ENCODE measurements at places on chromosomes 3 and 15.

DNA sequence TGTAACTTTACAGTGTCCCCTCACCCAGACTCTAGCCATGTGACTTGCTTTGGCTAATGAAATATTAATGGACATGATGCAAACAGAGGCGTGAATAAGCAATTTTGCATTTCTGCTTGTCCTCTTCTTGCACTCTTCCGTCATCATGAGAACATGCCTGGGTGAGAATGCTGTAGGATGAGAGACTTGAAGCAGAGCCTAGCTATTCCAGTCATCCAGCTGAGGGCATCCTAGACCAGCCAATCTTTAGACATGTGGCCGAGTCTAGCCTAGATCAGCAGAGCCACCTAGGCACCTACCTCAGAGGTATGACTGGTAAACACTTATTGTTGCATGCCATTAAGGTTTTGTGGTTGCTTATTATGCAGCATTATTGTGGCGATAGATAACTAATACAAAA lies 450.5 kb upstream of the AZI2 start:
- no peak for DNase-seq

DNA sequence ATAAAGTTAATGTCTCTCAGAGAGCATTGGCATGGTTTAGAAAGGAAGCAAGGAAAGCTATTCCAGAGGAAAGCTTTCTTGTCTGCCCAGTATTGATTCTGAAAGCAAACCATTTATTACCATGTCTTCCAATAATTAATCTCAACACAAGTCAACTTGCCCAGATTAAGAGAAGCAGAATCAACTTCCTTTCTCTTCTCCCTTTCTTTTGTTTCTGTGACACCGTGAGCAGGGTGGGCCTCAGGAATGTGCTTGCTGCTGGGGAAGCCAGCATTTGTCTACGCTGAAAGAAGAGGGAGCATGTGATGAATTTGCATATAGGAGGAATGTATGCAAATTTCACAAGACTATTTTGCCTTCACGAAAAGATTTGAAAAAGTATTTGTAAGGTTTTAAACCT lies 368.6 kb upstream of the ROPN1 start:
- no peak for DNase-seq

DNA sequence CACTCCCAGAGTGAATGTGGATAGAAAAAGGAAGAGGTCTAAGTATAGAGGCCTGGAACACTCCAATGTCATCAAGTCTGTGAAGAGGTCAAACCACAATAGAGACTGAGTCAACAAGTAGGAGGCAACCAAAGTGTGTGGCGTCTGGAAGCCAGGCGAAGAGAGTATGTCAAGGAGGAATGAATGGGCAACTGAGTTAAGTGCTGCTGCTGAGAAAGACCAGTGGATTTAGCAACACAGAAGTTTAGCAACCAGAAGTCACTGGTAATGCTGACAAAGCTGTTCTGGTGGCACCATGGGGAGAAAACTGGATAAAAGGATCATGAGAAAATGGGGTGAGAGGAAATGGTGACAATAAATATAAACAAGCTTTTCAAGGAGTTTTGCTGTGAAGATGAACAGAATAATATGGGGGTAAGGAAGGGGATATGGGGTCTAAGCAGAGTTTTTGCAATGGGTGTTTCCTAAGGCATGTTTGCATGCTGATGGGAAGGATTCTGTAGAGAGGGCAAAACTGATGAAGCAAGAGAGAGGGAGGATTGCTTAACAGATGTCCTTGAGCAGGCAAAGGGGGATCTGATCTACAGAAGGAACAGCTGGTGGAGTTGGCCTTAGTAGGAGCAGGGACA lies 38.4 kb downstream of the PCOLCE2 start:
- no peak for DNase-seq

GRCh38 chr3:71269906-71270305 lies 313.6 kb downstream of the FOXP1 start:
- DNase-seq: no peak

DNA sequence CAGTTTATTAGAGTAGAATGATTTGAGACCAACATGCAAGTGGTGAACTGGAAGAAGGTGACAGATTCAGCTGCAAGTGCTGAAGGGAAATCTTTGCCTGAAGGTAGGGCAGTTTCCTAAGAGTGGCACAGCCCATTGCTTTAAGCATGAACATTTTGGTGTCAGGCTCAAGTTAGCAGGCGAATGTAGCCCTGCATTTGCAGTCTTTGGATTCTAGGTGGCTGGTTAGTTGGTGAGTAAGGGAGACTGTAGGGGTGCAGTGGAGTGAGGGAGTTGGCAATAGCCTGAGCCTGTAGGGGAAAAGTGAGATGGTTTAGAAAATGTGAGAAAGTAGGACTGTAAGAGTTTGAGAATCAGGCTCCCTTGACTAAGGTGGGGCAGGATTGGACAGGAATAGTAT lies 29.7 kb downstream of the UBE2E2 start:
- no peak for DNase-seq

GRCh38 chr3:22386107-22386506 lies 635.1 kb upstream of the ZNF385D start:
- DNase-seq: no peak

DNA sequence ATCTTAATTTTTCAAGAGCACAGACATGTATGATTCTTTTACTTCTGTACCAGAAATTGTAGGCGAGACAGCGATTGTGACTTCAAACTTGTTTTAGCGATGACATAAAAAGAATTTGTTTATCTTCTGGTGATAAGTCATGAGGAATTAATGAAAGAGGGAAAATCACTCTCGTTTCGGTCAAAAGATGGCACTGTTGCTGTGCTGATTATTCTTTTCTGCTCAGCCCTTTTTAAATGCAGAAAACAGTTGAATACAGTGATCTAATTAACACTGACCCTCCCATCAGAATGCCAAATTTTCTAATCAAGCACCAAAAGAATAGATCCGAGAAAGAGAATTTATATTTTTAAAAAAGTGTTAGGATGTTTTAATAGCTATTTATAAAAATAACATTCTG lies 52.6 kb downstream of the NSUN3 start:
- no peak for DNase-seq

- DNase-seq: no peak
Measured at GRCh38 chr3:33658991-33659848, 58.8 kb downstream of the CLASP2 start.

DNA sequence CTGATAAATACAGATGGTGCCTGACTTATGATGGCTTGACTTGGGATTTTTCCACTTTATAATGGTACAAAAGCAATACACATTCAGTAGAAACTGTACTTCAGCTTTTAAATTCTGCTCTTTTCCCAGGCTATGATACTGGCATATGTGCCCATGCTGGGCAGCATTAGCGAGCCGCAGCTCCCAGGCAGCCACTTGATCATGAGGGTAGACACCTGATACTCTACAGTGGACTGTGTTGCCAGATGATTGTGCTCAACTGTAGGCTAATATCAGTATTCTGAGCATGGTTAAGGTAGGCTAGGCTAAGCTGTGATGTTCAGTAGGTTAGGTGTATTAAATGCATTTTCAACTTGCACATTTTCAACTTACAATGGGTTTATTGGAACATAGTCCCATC lies 17.7 kb upstream of the FEM1B start:
- no peak for DNase-seq

DNA sequence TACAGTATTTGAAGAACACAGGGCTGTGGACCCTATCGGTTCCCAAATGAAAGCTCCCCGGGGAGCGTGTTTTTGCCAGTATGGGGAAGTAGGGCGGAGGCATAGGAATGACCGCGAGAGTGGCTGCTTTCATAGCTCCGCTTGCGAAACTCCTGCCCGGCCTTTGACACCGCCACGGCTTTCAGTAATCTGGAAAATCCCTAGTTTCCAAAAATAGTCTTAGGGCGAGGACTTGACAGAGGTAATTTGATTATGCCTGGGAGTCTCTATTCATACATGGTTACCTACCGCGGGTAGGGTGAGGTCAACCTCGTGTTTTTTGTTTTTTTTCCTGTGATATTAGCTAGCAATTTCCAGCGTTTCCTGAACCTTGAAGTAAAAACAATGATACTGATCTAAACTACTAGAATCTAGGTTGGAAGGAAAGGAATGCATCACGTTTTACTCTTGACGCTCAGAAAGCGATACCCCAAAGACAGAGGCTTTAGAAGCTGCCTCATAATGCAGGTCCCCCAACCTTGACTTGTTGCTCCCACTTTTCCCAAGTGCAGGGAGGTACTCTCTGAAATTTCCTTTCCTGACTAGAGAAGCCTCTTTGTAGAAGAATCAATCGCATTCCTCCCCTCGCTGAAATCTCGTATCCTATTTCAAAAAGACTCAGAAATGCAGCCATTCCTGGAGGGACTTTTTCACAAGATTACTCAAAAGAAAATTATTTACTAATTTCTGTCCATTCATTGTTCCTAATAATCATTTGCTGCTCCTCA lies 894 bp upstream of the CCNL1 start:
- DNase-seq: peak; percentile 72

GRCh38 chr3:149812165-149812605 lies 830 bp upstream of the RNF13 start:
- DNase-seq: no peak

DNA sequence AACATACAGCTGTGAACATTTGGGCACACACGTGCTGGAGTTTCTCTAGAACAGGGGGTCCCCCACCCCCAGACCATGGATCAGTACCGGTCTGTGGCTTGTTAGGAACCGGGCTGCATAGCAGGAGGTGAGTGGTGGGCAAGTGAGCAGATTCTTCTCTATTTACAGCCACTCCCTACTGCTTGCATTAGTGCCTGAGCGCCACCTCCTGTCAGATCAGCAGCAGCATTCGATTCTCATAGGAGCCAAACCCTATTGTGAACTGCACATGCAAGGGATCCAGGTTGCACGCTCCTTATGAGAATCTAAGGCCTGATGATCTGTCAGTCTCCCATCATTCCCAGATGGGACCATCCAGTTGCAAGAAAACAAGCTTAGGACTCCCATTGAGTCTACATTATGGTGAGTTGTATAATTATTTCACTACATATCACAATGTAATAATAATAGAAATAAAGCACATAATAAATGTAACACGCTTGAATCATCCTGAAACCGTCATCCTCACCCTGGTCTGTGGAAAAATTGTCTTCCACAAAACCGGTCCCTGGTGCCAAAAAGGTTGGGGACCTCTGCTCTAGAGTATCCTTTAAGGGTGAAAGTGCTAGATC lies 25.8 kb downstream of the CHRM5 start:
- DNase-seq: no peak

DNA sequence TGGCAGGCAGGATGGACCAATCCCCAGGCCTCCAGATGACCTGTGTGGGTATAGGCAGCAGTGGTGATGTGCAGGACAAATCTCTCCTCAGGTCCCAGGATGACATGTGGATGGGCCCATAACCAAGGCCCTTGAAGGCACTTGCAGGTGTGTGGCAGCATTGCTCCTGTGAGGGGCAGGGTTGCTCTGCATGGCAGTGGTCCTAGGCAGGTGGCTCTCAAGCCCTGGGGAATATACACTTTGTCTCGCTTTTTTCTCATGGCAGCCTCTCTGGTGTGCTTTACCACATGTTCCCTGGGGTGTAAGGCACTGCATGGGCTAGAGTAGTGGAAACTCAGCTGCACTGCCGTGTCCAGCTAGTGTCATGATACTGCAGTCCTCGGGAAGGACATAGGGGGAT lies 503.6 kb downstream of the UNC13C start:
- no peak for DNase-seq

DNA sequence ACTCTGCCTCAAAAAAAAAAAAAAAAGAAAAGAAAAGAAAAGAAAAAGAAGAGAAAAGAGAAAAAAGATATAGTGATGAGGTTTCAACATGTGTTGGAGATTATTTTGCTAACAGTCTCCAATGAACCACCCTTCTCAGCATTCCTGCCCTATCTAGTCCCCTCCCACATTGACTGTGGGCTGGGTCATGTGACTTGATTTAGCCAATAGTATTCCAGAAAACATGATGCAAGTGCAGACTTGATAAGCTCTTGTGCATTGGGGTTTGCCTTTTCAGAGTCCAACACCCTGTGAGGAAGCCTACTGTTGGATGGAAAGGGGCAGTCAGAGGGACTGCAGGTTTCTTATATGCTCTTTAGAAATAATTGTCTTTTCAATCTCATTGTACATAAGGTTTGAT lies 37.8 kb upstream of the MED12L start:
- no peak for DNase-seq
